Chondrocyte (in vitro differentiated cells): ENCODE measurements at places on chromosomes 6 and 20.

- DNase-seq = no peak
Measured at GRCh38 chr6:90440586-90441283, 144.1 kb upstream of the BACH2 start.

- DNase-seq = no peak
Measured at GRCh38 chr6:37441651-37442050, 8.6 kb downstream of the CMTR1 start.

- DNase-seq = no peak
Measured at GRCh38 chr6:21538186-21538798, 55.3 kb upstream of the SOX4 start.

GRCh38 chr6:140566781-140567277 is 1192.4 kb upstream of the CITED2 start:
- no peak for DNase-seq

DNA sequence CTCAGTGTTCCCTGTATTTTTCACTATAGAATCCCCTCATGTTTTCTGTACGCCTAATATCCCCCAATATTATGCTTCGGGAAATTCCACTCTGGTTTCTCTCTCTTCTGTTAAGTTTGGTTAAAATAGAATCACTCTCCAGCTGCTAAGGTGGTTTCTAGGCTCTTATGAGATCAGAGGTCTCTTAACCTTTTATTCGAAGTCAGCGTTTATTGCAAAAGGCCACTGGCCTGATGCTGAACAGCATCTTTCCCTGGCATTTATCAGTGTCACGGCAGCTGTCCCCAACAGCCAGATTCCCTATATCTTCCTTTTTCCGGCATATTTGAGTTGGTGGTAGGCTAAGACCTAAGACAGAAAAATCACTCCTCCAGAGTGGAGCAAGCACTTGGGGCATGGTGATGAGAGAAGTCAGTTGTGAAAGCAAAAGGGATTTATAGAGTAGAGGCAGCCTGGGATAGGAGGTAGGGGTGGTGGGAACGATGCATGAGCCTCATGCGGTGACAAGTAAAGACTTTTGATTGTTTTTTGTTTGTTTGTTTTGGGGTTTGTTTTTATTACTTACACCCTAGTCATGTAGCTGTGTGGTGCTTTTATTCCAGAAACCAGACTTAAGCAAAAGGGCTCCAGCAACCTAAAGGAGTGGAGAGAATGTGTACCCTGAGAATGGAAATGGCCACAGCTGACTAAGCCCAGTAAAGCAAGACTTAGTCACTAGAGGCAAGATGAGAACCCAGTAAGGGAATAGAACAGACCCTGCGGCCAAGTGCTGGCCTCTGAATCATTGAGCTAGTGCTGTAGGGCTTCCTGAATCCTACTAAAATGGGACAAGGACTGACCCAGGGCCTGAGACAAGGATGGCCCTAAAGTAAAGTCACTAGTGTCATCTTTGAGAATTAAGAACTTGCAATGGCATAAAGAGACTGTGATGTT is 233.0 kb upstream of the PRND start:
- no peak for DNase-seq

GRCh38 chr6:54710456-54710855 is 136.1 kb upstream of the FAM83B start:
- DNase-seq = no peak
